ENCODE measurements at places on chromosomes 7 and 10.

GRCh38 chr10:97704341-97704740, 9.2 kb upstream of the MARVELD1 start:
- DNase-seq = no peak

DNA sequence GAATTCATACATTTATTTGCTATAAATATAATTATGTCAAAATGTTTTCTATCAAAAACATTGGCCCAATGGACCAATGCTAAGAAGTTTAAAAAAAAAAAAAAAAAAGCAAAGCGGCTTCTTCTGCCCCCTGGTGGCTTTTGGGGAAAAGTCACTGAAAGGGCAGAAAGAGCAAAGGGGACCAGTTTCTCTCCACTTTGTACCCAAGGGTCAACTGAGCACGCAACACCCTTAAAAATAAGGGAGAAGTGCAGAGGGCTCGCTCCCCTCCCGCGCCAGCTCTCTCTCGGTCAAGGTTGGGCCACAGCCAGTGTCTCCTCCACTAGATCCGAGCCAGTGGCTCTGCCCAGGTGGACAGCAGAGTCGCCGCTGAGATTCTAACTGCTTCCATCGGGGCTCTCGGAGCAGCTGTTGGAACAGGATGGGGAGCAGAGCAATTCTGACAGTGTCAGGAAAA, 136.4 kb upstream of the FGFR2 start:
- DNase-seq = no peak

DNA sequence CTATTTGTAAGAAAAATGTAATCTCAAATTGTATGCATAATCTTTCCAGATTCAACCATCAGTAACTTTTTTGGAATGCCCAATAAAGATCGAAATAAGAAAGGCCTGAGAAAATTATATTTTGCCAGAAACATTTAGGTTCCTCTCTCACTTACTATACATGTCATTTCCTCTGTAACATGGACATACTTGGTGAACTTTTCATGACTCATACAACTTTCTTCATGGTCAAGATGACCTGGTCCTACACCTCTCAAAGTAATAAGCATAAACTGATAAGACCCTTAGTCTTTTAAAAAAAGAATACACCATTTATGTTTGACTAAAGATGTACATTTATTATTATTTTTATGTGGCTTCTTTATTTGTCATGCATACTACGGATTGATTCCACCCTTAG, 125.3 kb downstream of the REEP3 start:
- no peak for DNase-seq

DNA sequence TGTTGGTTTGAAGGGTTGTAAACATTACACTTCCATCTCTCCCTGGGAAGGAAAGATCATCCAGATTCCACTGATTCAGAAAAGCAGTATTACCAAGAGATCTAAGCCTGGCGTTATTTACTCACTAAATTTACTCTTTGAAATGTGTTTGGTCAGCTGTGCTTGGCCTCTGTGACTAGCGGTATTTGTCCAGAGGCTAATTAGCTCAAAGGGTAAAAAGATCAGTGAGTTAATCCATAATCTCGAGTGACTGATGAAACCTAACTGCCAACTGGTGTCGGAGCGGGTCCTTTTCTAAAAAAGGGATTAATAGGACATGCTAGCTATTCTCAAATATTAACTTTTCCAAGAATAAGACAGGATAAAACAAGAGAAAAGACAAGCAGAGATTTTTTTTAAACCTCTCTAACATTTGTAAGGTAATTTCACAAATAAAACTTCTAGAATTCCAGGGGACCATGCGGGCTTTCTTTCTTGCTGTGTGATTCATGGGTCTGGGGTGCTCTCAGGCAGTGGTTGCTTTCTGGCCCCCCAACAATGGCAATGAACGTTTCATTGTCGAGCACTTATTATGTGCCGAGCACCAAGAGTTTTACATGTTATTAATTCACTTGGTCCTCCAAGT, 247.3 kb upstream of the AOAH start:
- DNase-seq = no peak

- no peak for DNase-seq
Measured at GRCh38 chr7:88681682-88682081, 77.8 kb upstream of the ZNF804B start.

- DNase-seq = no peak
Measured at GRCh38 chr10:31133792-31134310, 102.2 kb upstream of the ZNF438 start.

GRCh38 chr7:151019130-151019447, 5.2 kb downstream of the ATG9B start:
- DNase-seq = no peak

- DNase-seq = no peak
Measured at GRCh38 chr10:90862908-90863514, 5.2 kb upstream of the HTR7 start.

GRCh38 chr7:82678716-82679115, 235.1 kb upstream of the CACNA2D1 start:
- no peak for DNase-seq

GRCh38 chr7:1230411-1231213, 2.1 kb upstream of the UNCX start:
- DNase-seq = no peak

- DNase-seq = no peak
Measured at GRCh38 chr10:98745645-98746044, 298.9 kb upstream of the HPS1 start.

DNA sequence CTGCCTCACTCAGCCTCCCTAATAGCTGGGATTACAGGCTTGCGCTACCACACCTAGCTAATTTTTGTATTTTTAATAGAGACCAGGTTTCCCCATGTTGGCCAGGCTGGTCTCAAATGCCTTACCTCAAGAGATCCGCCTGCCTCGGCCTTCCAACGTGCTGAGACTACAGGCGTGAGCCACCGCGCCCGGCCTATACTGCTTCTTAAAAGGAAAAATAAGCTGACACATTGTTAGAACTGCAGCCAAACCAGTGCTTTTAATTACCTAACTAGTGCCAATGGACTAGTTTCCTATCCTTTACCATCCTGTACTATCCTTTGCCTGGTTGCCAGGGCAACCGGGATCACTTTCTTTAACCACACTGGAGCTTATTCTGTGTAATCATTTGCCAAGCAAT, 108.0 kb downstream of the LRRTM3 start:
- no peak for DNase-seq
